ENCODE measurements at places on chromosomes 4 and X.

GRCh38 chrX:95662200-95662599 lies 1022.4 kb upstream of the DIAPH2 start:
- DNase-seq: no peak

- no peak for DNase-seq
Measured at GRCh38 chrX:49976682-49977197, 54.3 kb downstream of the CLCN5 start.

DNA sequence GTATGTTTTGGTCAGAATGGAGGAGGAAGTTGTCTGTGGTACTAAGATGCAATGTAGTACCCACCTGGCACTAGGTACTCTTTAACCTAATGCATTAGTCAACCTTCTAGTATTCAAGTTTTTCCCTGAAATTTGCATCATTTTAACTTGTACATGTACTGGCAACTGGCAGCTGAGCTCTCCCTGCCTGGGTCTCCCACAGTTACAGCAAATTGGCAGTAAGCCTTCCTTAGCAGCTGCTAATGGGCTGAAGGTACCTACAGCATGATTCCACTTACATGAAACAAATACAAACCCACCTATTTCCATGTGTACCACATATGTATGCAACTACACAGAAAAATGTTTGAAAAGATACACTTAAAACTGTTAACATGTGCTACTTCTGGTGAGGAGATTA lies 8.1 kb upstream of the KLHL2 start:
- no peak for DNase-seq

DNA sequence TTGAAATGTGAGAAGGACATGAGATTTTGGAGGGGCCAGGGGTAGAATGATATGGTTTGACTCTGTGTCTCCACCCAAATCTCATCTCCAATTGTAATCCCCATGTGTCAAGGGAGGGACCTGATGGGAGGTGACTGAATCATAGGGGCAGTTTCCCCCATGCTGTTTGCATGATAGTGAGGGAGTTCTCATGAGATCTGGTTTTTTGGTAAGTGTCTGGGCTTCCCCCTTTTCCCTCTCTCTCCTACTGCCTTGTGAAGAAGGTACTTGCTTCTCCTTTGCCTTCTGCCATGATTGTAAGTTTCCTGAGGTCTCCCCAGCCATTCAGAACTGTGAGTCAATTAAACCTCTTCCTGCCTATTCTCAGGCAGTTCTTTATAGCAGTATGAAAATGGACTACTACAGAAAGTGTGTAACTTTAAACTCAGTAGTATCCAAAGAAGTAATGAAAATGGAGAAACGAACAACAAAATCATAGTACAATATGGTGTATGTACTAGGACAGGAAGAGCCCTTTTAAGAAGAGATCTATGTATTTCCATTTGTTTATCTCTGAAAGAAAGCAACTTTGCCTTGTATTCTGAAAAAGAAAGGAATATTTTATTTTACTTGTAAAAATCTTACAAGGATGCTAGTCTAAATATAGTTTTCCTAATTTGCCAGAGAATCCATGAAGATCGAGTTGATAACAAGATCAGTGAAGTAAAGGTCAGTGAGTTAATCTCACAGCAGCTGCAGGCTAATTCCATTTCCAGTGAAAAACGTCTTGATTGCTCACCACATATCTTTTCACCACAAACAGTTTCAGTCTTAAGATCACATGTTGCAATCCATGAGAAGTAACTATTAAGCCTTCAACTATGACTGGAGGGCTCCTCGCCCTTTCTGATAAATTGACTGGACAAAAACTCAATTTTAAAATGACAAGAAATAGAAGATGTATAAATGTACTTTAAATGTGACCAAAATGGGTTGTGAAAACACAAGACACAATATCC lies 20.5 kb downstream of the PKD2 start:
- DNase-seq: no peak

GRCh38 chr4:47499700-47500099 lies 14.6 kb downstream of the ATP10D start:
- no peak for DNase-seq

- DNase-seq: no peak
Measured at GRCh38 chr4:90458576-90458975, 331.4 kb downstream of the CCSER1 start.

DNA sequence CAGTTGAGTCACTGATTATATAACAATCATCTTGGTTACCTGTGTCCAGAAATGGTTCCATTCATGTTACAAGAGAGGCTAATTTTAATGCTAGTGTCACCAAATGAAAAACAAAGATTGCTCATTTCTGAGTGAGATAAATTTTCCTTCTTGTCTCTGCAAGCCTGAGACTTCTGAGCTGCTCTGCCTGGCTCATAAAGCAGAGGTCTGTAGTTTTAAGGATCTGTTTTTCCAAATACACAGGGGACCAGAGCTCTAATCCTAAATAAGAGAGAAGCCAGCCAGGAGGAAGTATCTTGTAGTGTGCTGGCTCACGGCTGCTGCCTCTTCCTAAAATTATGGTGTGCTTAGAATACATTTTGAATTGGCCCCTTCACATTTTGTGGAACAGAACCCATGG lies 42.6 kb downstream of the CLDN34 start:
- no peak for DNase-seq

GRCh38 chrX:107654872-107655761 lies 26.8 kb downstream of the PRPS1 start:
- peak; percentile 92 for DNase-seq

- no peak for DNase-seq
Measured at GRCh38 chrX:48703642-48704481, 7.3 kb downstream of the SUV39H1 start.

- no peak for DNase-seq
Measured at GRCh38 chr4:128827296-128827695, 17.8 kb downstream of the JADE1 start.

- DNase-seq: no peak
Measured at GRCh38 chrX:100687128-100687527, 43.1 kb downstream of the SRPX2 start.

- DNase-seq: no peak
Measured at GRCh38 chrX:121592884-121593283, 545.5 kb downstream of the GLUD2 start.

GRCh38 chrX:71128166-71128833 lies 9.9 kb downstream of the MED12 start:
- DNase-seq: no peak

- no peak for DNase-seq
Measured at GRCh38 chrX:56233682-56234081, 1.5 kb downstream of the KLF8 start.

GRCh38 chrX:126165721-126166461 lies at the start of gene DCAF12L2:
Gene DCAF12L2, minus strand, starts transcription at chrX:126166289. Its CDS starts 365 bp downstream, at chrX:126165924.
- no peak for DNase-seq

DNA sequence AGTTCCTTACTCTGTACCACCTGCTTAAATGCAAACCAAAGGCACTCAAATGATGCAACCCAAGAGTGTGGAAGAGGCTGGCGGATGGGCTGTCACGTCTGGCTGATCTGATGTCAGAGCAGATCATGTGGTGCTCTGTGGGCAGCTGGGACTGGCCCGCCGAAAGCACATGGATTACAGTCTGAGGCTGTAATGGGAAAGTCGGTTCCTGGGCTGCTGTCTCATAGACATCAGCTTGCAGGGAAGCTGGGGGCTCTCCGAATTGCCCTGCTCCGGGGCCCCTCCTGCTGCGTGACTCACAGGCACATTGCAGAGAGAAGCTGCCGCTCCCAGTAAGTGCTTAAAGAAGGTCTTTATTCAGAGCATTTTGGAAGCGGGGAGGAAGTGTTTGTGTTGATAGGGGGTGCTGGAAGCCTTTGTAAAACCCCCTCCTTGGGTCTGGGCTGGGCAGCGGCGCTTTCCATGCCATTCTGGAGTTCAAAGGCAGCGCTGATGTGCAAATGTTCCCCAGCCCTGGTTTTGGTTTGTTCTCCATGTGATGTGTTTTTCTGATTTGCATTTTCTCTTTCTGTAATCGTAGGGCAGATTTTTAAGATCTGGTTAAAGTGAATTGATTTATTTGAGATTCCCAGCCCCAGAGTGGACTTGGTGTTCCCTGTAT lies 181.1 kb downstream of the LARP7 start:
- peak; percentile 92 for DNase-seq

GRCh38 chr4:56134266-56134665 lies 185.5 kb downstream of the CEP135 start:
- DNase-seq: no peak

DNA sequence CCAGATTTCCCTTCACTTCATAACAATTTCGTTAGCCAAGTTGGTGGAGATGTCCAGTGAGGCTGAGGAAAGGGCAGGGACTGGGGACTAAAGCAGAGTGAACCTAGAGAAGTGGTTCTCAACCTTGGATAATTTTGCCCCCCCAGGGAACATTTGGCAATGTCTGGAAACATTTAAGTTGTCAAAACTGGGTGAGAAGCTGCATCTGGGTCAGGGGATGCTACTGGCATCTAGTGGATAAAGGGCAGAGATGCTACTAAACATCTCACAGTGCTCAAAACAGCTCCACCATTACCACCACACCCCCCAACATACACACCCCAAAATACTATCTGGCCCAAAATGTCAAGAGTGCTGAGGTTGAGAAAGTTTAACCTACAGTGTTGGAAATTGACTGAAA lies 32.0 kb upstream of the FGF16 start:
- DNase-seq: no peak

- no peak for DNase-seq
Measured at GRCh38 chr4:51999250-51999649, 20.9 kb downstream of the LRRC66 start.

GRCh38 chr4:117010671-117011070 lies 74.7 kb downstream of the TRAM1L1 start:
- no peak for DNase-seq

DNA sequence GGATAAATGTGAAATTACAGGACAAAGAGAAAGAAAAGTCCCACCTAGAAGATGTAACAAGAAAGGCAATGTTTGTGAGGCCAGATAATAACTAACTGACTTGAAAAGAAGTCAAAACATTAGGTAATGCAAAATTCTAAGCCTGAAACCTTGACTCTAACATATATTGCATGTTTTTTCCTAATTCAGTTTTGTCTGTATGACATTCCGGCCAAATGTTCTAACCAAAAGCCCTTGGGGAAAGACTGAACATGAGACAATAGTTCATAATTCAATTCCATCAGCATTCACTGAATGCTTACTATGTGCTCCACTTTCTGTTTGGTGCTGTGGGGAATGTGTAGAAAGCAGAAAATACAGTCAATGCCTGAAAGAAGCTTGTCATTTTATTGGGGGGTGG lies 84.8 kb upstream of the PLAC1 start:
- no peak for DNase-seq

- peak; percentile 92 for DNase-seq
Measured at GRCh38 chrX:39730662-39731329, 367.0 kb downstream of the BCOR start.

DNA sequence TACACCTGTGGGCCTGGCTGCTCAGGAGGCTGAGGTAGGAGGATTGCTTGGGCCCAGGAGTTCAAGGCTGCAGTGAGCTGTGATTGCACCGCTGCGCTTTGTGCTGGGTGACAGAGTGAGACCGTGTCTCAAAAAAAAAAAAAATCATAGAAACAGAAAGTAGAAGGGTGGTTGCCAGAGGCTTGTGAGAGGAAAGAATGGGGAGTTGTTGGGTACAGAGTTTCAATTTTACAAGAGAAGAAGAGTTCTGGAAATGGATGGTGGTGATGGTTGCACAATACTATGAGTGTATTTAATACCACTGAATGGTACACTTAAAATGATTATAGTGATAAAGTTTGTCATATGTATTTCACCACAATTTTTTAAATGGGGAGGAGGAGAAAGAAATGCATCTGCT lies 10.2 kb upstream of the GLOD5 start:
- DNase-seq: no peak

DNA sequence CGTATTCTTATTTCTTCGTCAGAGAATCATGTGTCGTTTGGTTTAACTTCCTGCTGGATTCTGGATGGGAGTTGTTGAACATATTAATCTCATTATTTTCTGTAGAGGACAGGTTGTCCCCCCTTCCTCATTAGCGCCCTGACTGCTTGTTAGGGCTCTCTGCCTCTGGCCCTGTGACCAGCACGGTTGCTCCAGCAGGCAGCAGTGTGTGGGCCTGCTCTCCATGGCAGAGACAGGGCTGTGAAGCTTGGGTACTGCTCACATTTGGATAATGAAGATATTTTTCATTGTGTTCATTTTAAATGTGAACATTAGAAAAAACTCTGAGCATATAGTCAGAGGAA lies 102.7 kb downstream of the KLHL8 start:
- DNase-seq: no peak

- no peak for DNase-seq
Measured at GRCh38 chr4:73676861-73677323, 56.7 kb upstream of the RASSF6 start.

- DNase-seq: no peak
Measured at GRCh38 chr4:65089666-65090065, 580.6 kb downstream of the EPHA5 start.

DNA sequence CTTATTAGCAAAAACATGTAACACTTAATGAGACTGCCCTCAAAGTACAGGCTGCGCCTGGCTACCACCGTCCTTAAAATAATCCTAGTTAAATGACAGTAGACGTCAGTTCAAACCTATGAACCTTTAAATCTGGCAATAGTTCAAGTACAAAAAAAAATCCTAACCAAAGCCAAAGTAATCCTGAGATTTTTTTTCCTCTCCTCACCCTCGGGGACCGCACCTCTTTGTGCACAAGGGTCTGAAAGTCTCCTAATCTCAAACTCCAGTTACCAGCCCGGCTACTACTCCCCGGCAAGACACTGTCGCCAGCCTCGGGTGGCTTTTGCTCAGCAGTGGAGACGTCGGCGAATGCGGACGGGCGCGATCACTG lies 439 bp downstream of the SEC31A start:
- no peak for DNase-seq

- no peak for DNase-seq
Measured at GRCh38 chr4:131470360-131470759, 1678.7 kb upstream of the PCDH10 start.

GRCh38 chr4:168071304-168071703 lies 21.0 kb upstream of the ANXA10 start:
- no peak for DNase-seq

GRCh38 chr4:33512397-33512796 lies 2731.9 kb downstream of the ARAP2 start:
- no peak for DNase-seq

DNA sequence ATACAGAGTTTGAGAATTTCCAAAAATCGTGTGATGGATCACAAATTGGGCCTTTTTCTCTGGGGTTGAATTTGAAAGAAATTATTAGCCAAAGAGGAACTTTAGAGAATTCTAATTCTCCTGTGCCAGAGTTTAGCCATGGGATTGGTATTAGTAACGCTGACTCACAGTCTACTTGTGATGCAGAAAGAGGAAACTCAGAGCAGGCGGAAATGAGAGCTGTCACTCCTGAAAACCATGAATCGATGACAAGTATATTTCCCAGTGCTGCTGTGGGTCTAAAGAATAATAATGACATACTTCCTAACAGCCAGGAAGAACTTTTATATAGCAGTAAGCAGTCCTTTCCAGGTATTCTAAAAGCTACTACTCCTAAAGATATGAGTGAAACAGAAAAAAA lies 64.9 kb downstream of the N4BP2 start:
- DNase-seq: no peak

Data from esophagus muscularis mucosa (tissue), 4 donors.